ENCODE measurements at places on chromosomes 7 and 10.
A peak's percentile ranks its signal among the peaks of the same experiment; 100 is the strongest.

DNA sequence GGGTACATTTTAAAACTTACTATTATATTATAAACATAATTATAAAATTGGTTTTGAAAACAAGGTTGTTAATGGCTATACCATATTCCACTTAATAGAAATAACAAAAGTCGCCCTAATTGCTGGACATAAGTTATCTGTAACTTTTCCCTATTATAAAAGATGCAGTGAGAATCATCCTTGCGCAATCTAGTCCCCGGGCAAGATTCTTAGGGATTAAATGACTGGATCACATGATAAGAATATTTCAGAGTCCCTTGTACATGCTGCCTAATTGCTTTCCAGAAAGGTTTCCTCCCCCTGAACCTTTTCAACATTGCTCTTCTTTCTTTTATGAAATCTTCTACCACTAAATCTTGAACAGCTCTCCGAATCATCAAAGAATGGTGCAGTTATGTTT, 479.8 kb upstream of the MKI67 start:
- DNase-seq = no peak

DNA sequence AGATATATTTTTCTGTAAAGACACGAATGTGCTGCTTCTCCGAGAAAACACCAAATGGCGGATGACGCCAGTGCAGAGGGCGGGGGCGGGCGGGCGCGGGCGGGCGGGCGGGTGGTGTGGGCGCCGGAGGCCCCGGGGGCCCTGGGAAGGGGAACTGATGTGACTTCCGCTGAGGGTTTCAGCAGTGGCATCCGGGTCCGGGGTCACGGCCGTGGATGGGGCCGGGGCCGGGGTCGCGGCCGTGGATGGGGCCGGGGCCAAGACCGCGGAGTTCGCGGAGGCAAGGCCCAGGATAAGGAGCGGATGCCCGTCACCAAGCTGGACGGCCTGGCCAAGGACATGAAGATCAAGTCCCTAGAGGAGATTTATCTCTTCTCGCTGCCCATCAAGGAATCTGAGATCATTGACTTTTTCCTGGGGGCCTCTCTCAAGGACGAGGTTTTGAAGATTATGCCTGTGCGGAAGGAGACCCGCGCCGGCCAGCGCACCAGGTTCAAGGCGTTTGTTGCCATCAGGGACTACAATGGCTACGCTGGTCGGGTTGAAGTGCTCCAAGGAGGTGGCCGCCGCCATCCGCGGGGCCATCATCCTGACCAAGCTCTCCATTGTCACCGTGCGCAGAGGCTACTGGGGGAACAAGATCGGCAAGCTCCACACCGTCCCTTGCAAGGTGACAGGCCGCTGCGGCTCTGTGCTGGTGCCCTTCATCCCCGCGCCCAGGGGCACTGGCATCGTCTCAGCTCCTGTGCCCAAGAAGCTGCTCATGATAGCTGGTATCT, 20.3 kb upstream of the IGF2BP3 start:
- DNase-seq = peak; percentile 77

DNA sequence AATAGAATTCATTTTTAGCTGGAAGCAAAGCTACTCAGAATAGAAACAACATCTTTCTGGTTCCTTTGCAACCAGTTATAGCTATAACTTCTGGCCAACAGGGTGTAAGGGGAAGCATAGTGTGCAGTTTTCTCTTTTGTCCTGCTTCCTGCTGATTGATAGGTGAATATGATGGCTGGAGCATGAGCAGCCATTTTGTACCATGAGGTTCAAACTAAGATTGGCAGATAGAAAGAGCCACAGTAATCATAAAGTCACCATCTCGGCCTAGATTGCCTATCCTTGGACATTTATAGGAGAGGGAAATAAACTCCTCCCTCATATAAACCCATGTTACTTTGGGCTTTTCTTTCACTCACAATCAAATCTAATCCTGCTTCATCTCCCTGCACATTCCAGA, 102.2 kb upstream of the FGFR2 start:
- DNase-seq = no peak

GRCh38 chr7:11213266-11213665, 239.6 kb downstream of the PHF14 start:
- no peak for DNase-seq

DNA sequence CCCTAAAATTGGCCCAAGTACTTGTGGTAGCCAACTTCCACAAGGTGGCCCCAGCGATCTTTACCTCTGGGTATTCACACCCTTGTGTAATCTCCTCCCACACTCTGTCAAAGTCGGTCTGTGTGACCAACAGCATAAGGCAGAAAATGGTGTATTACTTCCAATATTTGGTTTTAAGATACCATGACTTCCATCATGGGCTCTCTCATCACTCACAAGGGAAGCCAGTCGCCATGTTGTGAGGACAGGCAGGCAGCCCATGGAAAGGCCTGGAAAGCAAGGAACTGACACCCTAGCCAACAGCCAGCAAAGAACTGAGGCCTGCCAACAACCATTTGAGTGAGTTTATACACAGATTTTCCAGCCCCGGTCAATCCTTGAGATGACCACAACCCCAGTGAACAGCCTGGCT, 91.0 kb upstream of the KMT2E start:
- DNase-seq = peak; percentile 38

- DNase-seq = no peak
These were observed 10.7 kb downstream of the BRAT1 start for GRCh38 chr7:2544541-2545188.

- DNase-seq = peak; percentile 66
These were observed 64.7 kb downstream of the DIP2C start for GRCh38 chr10:624605-625332.

- DNase-seq = no peak
These were observed 172.9 kb downstream of the TMEM26 start for GRCh38 chr10:61280303-61280702.

GRCh38 chr10:124387078-124387874, 31.4 kb downstream of the OAT start:
- DNase-seq = no peak

DNA sequence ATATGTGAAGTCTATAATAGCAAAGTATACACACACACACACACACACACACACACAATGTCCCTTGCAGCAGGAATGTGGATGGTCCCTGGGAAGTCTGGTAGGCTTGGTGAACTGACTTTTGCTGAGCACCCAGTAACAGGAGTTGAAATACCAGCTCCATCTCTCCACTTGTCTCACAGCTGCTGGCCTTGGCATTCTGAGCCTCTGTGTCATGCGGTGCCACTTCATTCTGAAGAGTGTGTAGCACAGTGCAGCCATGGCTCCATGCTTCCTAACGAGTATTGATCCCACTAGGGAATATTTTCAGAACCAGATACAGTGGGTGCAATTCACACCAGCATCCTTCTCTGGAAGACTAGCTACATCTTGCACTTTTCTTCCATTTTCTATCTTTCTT, 192.4 kb downstream of the ADARB2 start:
- no peak for DNase-seq

DNA sequence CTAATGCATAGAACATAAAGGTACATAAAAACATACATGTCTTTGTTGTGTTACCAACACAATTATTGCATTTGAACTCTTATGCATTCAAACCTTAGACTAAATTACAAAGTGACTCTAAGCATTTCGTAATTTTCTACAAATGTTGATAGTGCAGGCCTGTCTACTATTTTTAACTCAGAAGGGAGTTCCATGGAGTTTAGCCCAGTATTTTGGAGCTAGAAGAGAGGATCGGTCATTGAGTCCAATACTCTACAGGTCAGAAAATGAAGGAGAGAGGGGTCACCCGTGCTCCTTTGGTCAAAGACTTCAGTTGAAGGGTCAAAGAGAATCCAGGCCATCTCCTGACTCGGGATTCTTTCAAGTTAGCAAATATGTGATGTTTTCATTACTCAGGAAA, 55.3 kb upstream of the SRRM3 start:
- no peak for DNase-seq

- DNase-seq = peak; percentile 80
These were observed 804 bp downstream of the UNC5B start for GRCh38 chr10:71213127-71213621.

- no peak for DNase-seq
These were observed 59.7 kb downstream of the GPR85 start for GRCh38 chr7:113026941-113027340.

DNA sequence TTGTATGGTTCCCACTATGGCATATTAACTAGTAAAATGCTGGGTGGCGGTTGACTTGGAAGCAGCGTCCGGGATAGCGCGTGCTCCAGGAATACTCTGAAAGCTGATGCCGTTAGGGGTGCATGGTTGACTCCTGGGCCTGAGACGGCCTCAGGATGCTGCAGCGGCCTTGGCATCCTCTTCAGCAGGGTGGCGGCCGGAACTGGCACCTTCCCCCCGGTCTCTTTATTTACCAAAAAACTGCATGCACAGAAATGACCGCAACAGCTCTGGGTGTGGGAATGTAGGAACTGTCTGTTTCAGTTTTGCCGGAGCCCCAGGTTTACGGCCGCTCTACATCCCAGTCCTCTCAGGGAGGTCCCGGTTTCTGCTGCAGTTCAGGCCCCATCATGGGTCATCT, 28.8 kb downstream of the PFKP start:
- no peak for DNase-seq

DNA sequence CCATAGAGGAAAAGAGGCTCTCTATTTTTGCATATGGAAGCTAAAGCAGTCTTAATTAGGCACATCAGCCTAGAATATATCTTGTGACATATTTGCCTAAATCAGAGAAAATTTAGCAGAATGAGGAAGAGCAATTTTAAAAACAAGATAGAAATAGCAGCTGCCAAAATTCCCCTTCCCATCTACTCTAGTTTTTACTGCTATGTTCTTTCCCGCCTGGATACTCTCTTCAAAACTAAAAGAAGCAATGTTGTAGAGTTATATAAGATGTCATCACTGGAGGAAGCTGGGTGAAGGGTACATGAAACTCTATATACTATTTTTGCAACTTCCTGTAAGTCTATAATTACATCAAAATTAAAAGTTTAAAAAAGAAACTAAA, 87.0 kb downstream of the ARMH3 start:
- no peak for DNase-seq

GRCh38 chr7:39342763-39343162, 223.4 kb upstream of the YAE1 start:
- DNase-seq = no peak

DNA sequence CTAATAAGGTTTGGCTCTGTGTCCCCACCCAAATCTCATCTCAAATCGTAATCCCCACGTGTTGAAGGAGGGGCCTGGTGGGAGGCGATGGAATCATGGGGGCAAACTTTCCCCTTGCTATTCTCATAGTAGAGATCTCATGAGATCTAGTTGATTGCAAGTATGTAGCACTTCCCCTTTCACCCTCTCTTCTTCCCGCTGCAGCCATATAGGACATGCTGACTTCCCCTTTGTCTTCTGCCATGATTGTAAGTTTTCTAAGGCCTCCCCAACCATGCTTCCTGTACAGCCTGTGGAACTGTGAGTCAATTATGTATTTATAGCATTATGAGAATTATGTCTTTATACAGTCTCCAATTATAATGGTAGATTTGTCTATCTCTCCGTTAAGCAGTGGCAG, 594.5 kb downstream of the ACTR3B start:
- DNase-seq = peak; percentile 2

- no peak for DNase-seq
These were observed 36.7 kb downstream of the MTERF1 start for GRCh38 chr7:91843831-91844230.

- DNase-seq = no peak
These were observed 54.1 kb upstream of the PDCD4 start for GRCh38 chr10:110817614-110818013.

- DNase-seq = no peak
These were observed 42.4 kb upstream of the ABCB4 start for GRCh38 chr7:87517891-87518290.

DNA sequence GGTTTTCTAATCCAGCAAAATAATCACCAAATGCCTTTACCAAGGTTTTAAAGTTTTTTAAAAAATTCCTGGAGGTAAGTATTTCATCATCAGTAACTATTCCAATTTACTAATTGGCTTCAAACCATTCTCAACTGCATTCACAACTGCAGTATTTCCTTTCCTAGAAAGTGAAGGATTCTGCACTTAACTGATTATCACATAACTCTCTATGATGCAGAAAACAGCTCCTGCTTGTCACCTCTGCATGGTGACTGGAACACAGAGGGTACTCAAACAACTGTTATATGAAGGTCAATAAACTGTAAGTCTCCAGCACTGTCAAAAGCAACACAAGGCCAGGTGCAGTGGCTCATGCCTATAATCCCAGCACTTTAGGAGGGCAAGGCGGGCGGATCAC, 42.6 kb downstream of the SRPK2 start:
- no peak for DNase-seq

DNA sequence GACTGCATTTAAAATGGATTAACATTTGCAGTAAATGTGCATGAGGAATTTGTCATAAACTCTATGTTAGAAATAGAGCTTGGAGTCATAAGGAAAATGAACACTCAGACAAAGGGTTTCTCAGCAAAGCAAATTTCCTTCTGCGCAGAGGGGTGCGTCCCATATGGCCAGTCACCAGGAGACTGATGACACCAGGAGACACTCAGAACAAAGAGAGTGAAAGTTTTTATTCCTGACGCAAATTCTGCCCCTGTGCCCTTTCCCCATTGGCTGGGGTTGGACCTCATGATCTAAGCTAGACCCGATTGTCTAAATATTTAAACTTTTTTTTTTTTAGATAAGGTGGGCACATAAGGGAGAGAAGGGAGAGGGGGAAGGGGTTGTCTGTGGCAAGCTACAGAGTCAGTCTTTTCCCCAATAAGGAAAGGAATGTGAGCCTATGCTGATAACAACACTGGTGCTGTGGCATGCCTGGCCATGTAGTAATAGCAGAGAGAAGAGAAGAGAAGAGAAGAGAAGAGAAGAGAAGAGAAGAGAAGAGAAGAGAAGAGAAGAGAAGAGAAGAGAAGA, 202.0 kb downstream of the POM121L12 start:
- no peak for DNase-seq

GRCh38 chr7:156162451-156162850, 350.2 kb upstream of the SHH start:
- no peak for DNase-seq

- no peak for DNase-seq
These were observed 18.6 kb upstream of the VDAC2 start for GRCh38 chr10:75191821-75192568.

GRCh38 chr10:104711302-104711721, 70.2 kb downstream of the SORCS3 start:
- no peak for DNase-seq

DNA sequence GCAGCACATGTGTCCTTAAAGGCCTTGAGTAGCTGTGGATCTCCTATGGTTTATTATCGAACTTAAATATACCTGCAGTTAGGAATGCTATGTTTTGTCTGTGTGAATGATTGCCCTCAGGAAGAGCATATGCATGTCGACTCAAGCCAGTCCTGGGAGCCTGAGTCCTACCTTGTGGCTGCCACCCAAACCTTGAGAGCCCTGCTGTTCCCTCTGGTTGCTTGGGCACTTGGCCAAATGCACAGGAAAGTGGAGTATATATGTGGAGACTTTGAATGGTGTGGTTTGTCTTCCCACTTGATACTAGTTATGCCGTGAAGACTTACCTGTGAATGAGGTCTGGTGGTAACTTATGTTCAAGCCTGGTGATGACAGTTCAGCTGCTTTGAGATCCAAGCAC, 409.8 kb downstream of the LRMDA start:
- no peak for DNase-seq

DNA sequence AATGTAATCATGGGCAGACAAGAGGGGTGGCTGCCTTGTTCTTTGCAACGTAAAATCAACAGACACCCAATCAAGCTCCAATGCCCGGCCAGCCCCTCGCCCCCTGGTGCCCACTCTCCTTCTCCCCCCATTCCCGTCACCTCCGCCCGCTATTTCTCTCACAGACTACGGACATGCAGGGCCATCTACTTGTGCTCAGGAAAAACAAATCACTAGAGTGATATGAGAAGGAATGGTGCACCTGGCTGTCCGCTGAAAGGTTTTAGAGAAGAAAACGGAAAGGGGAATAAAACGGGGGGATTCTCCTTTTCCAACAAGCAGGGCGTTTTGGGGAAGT, 396 bp downstream of the GRM8 start:
- DNase-seq = no peak

Data from retina (tissue), 1 donor.